ENCODE measurements at places on chromosomes 4 and X.
A peak's percentile ranks its signal among the peaks of the same experiment; 100 is the strongest.

GRCh38 chrX:72663737-72664136, 50.4 kb downstream of the PHKA1 start:
- no peak for DNase-seq

- DNase-seq, result peak; percentile 16
These were observed 125.3 kb downstream of the COL4A6 start for GRCh38 chrX:108312957-108313356.

GRCh38 chrX:19658030-19658429, 142.7 kb upstream of the MAP3K15 start:
- no peak for DNase-seq

GRCh38 chr4:20403290-20403689, 151.6 kb downstream of the SLIT2 start:
- DNase-seq, result no peak

DNA sequence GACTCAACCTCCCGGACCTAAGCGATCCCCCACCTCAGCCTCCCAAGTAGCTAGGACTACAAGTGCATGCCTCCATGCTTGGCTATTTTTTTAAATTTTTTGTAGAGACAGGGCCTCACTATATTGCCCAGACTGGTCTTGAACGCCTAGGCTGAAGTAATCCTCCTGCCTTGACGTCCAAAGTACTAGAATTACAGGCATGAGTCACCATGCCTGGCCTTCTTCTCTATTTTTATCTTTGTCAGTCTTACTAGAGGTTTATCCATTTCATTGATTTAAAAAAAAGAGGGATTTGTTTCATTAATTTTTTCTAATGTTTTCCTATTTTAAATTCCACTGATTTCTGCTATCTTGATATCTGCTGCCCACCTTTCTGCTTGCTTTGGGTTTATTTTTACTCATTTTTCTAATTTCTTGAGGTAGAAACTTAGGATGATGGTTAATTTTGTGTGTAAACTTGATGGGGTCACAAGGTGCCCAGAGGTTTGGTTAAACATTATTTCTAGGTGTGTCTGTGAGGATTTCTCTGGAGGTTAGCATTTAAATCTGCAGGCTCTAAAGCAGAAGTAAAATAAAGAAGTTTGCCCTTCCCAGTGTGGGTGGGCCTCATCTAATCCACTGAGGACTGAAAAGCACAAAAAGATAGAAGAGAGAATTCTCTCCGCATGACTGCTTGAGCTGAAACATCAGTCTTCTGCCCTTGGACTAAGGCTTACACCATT, 116.2 kb upstream of the DCLK2 start:
- DNase-seq, result peak; percentile 15

GRCh38 chrX:85611926-85612325, 232.5 kb upstream of the POF1B start:
- no peak for DNase-seq

DNA sequence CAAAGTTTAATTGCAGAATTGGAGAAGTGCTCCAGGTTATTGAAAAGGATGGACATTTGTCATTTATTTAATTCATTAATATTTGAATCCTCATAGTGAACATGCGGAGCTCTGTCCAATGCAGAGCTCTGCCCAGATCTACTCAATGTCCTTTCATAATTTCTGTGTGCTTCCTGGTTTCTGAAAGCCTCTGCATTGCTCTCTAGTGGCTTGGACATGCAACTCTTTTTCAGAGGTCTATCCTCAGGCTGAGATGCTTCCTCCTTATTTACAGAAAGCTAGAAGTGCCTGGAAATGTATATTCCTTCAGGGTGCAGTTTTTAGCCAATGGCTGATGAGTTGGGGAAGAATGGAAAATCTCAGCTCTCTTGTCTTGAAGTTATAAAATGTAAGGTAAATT, 786.1 kb upstream of the AADAT start:
- DNase-seq, result no peak

DNA sequence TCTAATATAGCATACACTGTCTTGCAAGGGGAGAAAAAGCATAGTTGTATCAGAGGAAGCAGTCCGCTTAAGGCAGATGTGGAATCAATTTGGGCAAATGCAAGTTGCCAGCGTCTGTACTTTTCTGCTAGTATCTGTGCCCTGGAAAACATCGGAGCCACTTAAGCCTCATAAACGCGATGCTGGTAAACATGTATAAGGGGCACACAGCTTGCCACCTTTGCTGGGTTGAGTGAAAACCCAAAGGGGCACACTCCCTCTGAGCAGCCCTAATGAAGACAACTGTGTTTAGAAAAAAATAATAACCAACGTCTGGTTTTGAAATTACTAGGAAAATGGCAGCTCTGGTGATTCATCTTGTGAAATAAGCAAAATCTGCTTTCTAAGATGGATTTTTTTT, 24.3 kb downstream of the SMIM20 start:
- DNase-seq, result no peak

GRCh38 chr4:46249106-46249505, 125.3 kb upstream of the GABRG1 start:
- no peak for DNase-seq

- no peak for DNase-seq
These were observed 36.7 kb upstream of the SLC25A4 start for GRCh38 chr4:185106353-185106752.

DNA sequence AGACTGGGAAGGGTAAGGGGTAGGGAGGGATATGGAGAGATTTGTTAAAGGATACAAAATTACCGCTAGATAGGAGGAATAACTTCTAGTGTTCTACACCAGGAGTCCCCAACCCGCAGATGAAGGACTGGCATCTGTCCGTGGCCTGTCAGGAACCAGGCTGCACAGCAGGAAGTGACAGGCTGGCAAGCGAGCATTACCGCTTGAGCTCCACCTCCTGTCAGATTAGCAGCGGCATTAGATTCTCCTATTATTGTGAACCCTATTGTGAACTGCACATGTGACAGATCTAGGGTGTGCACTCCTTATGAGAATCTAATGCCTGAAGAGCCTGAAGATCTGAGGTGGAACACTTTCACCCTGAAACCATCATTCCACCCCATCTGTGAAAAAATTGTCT, 27.9 kb upstream of the BBS7 start:
- no peak for DNase-seq

DNA sequence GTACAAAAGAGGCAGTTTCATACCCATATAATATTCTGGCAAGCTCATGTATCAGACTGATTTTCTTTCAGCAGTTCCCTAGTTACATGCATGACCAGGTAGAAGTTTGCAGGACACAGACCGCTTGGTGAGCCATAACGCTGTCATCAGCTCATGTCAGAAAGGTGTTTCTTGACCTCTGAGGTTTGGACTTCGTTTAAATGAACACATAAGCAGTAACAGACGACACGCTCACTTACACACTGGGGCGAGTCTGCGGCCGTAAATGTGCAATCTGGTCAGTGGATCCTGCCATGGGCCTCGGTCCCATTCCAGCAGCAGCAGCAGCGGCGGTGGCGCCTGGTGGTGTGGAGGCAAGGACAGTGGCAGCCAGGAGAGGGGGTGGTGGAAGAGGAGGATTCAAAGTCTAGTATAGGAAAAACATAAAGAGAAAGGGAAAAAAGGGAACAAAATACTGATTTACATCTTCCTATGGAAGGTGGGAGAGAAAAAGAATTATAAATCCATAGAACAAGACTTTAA, 111.9 kb upstream of the CBR4 start:
- DNase-seq, result no peak

DNA sequence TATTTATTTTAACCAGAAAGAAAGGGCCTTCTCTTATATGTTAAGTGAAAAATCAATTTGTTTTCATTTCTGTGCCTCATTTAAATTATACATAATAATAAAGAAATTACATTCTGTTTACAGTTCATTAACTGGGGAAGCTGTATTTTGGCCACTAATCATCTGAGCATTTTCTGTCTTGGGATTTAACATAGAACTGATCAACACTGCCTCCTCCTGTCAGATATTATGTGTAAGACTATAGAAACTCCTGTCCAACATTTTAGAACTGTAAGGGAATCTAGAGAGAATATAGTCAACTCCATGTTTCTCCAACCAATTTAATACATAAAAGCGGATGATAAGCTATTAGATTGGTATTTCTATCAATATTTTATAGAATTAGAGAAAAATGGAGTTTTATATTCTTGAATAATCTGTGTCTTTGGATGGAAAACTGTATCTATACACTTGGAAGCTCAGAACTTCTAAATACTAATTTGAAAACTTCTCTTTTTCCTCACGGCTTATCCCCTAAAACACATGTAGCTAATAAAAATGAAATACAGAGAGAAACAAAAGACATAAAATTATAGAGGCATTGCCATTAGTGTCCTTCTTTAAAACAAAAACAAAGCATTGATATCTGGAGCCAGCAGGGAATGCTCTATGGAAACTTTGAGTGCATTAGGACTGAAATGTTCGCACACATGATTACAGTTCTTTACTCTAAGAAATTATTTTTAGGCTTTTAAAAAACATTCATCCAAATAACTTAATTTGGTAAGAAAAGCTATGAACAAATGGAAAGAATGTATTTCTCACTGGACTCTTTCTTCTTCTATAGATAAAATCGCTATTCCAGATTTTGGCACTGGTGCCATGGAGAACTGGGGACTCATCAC, 33.1 kb downstream of the ENPEP start:
- no peak for DNase-seq

DNA sequence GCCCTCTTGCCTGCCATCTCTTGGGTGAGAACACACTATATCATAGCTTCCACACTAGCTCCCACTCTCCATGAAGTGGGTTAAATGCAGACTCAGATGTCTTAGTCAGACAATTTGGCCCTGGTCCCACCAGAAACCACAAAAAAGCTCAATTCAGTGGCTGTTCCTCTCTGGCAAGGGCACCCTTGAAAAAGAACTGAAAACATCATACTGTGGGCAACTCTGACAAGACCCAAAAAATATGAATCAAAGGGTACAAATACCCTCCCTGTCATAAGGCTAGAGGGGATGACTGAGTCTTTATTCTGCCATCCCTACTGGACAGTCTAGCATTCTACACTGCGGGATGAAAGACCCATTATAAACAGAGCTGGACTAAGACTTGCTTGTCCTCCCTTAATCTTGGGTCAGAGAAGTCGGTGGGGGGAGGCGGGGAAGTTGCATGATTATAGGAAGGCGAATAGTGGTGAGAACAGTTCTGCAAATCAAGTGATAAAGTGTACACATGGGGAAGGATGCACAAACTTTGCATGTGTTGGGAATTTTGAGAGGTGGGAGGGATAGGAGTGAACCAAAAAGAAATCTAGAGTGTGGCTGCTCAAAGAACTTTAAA, 172.1 kb downstream of the OPHN1 start:
- no peak for DNase-seq

DNA sequence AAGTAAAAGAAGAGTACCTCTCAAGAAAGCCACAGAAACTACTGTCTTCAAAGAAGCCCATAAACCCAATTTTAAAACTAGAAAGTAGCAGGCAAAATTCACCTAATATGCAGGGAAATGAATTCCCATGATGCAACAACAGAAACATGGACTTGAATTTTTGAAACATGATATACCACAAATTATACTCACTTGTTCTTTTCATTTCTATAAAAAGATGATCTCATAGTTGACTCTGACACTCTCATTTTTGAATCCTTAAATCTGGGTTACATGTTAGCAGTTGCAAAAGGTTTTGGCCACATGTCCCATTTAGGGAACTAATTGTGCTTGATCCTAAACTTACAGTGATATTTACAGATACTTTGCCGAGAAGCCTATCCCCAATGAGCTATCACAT, 1130.8 kb downstream of the FAT4 start:
- no peak for DNase-seq

- DNase-seq, result no peak
These were observed 32.0 kb upstream of the MTMR8 start for GRCh38 chrX:64427281-64427680.

DNA sequence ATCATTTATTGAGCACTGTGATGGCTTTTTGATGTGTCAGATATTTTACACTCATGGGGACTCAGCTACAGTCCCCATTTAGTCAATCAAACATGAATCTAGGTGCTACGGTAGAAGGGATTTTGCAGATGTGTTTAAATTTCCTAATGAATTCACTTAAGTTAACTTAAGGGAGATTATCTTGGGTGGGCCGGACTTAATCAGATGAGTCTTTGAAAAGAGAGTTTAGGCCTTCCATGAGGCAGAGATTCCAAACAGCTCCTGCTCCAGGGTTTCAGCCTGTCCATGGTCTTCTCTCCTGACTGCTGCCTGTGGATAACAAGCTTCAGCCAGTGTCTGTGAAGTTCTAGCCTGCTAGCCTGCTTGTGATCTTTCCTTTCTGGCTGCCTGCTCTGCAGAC, 202.4 kb downstream of the IDS start:
- no peak for DNase-seq

DNA sequence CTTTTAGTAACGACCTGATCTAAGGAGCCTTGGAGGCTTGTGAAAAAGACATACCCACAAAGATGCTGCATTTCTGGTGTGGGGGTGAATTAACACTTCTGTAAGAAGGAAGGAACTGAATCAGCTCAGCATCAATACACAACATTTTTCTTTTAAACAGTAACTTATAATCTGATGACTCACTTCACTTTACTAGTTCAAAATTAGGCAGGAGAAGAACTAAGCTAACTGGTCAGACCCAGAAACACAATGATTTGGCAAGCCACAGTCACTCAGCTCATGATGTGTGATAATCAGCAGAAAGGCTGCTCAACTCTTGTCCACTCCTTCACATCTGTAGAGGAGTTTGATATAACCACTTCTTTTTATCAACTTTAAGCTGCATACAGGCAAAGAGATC, 4.6 kb downstream of the MMAA start:
- DNase-seq, result no peak

DNA sequence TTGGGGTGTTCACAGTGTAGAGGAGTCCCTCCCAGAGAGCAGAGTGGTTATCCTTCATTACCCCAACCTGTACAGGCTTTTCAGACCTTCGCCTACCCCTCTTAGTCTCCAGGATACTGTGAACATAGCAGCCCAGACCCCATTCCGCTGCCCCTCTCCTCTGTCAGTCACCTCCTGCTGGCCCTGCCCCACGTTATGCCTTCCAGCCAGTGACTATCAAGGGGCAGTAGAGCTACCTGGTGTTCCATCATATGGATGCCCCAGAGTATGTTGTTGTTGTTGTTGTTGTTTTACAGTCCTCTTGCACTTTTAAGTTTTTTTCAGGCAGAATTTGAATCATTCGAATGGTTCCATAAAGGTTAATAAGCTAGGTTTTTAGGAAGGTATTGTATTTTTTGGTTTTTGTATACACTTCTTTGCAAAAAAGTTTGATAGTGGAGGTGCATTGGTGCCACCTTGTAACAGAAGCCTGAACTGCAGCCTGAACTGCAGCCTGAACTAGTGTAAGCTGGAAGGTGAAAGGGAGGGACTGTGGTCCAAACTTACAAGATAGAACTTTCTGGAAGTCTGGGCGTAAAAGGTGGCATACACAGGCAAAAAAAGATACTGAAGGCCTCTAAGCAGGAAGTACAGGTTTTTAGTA, 101.4 kb upstream of the RAB40AL start:
- no peak for DNase-seq

- no peak for DNase-seq
These were observed 211.5 kb upstream of the SMIM31 start for GRCh38 chr4:164542431-164542830.

- no peak for DNase-seq
These were observed 2.0 kb downstream of the SMIM14 start for GRCh38 chr4:39636531-39637184.

DNA sequence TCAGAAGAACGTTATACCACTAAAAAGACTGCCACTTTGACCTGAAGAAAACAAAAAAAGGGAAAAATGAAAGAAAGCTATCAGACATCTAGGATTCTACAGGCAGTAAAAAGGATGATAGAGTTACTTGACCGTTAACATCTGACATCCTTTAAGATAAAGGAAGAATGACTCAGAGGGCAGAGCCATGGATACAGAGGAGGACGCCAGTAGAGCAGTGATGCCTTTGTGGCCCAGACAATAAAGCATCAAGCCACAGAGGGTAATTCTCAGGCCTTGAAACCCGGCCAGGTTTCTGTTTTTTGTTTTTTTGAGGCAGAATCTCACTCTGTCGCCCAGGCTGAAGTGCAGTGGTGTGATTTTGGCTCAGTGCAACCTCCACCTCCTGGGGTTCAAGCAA, 9.5 kb upstream of the BEX1 start:
- DNase-seq, result no peak
